ENCODE measurements at places on chromosomes 5 and 9.

GRCh38 chr9:86918556-86918955 lies 28.8 kb downstream of the GAS1 start:
- DNase-seq = no peak

DNA sequence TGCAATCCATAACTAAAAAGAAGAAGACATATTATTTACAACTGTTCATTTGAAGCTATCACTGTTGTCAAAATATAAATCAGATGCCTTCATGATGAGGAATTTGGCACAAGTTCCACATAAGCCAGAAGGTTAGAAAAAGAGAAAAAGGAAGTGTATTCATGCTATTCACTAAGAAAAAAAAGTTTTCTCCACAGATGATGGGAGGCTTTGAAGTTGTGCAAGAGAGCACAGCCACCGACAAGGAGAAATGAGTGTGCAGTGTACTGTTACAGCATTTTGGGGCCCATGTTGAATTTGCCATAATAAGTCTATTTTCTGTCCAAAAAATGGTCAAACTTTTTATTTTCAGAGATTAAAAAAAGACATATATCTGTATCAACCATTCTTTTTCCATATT lies 32.9 kb upstream of the IFNK start:
- no peak for DNase-seq

GRCh38 chr5:136309932-136310598 lies 55.3 kb downstream of the TRPC7 start:
- no peak for DNase-seq

DNA sequence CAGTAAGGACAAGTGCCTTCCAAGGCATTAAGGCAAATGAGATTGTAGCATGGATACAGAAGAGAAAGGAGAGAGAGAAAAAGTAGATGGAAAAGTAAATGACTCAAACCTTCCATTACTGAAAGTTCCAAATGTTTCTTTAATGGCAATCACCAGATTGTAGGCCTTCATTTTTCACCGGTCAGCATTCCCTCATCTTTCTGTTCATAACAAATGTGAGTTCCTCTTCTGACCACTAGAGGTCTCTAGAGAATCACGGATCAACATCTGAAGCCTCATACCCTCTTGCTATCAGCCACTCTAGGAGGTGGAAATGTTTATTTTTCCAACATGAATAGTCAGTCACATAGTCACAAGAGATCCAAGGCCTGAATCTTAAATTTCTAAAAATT lies 73.6 kb upstream of the RPS23 start:
- no peak for DNase-seq

DNA sequence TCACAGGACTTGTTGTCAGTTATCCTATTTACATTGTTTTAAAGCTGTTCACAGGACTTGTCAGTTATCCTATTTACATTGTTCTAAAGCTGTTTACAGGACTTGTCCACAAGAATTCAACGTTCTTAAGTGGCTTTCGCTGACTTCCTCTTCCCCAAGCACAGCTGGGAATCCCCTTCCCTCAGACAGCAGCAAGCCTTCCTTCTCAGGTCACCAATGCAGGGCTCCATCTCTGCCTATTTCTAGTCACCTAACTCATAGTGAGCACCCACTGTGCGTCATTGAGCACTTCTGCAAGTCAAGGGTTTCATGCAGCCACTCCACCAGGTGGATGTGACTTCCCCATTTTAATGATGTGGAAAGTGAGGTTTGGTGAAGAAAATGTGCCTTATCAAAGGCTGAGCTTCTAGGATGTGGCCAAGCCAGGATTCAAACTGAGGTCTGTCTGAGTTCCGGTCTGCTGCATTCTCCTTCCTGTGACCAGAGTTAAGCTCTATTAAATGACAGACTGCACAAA lies 109.8 kb upstream of the ZNF462 start:
- no peak for DNase-seq

DNA sequence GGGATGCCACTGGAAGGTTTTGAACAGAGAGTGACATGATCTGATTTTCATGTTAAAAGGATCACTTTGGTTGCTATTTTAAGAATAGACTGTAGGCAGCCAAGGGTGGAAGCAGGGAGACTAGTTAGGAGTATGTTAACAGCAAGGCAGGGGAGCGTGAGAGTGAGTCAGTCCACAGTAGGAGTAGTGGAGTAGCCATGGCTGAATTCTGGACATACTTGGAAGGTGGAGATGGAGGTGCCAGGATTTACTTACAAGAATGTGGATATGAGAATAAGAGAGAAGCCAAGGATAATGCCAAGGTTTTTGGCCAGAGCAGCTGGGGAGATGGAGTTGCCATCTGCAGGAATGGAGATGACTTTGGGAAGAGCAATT lies 118.8 kb downstream of the GALNT10 start:
- DNase-seq = no peak

DNA sequence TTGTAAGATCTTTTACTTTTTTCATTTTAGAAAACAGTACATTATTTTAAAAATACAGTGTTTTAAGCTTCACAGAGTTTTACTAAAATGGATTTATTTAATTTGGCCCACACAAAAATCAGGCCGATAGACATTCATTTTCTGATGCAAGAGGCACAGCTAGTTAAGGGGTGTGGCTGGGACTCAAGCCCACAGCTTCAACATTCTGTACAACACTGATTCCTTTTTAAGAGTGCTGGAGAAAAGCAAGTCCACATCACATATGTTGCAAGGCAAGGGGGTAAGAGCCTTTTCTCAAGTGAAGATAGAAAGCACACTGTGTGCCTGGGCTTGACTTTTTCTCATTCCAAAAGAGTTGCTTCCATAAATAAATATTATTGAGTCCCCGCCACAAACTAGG lies 195.9 kb downstream of the RFK start:
- DNase-seq = no peak

- DNase-seq = no peak
Observed at GRCh38 chr9:351916-352315, 137.3 kb downstream of the DOCK8 start.

DNA sequence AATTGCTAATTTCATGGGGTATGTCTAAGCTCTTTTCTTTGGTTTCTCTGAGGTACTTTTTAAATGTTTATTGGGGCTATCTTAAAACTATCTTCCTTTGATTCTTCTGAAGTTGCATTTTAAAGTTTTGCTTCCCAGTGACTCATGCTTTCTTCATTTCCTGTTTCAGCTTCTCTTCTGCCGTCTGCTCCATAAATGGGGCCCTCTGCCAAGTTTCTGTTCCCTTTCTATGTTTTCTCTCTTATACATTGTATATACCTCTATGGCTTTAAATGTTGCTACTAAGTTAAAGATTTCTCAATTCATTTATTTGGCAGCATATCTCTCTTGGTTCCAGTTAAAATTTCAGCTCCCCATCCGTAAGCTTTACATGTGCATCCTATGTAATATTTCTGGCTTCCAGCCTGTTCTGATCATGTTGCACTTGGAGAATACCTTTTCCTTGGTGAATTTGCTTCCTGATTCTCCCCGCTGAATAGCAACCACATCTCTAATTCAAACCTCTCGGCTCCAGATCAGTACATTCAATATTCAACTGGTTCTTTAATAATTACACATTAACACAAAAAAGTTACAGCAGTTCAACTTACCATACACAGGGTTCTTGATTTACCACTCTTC lies 125.3 kb downstream of the ST8SIA4 start:
- DNase-seq = no peak

DNA sequence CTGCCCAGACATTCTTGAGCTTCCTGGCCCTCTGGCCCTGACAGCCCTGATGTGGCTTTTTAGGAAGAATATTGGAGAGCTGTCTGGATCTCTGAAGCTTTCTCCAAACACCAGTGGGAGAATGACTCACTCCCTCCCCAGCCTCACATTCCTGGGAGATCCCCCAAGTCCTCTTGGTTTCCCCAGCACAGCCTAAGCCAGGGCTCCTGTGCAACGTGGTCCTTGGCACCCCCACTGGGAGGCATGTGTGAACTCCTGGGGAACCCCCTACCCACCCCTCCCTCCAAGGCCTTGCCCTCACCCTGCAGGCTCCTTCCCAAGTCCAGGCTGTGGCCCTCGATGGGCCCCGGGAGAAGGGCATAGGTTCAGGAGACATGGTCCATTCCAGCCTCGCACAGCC lies 12.7 kb downstream of the GLIPR2 start:
- no peak for DNase-seq

DNA sequence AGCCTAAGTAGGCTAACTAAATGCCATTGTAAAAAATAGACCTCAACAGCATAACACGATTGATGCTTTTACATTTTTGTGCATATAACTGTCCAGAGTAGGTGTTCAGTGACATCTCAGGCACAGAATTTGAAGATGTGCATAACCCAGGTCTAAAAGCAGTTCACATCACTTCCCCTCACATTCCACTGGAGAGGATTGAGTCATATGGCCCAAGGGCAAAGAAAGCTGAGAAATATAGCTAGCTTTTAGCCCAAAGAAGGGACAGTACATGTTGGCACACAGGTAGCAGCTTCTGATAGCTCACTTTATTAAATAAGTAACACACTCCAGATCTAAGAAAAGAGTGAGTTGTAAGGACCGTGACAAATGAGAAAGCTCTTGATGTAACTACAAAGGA lies 2259.5 kb upstream of the WWC1 start:
- no peak for DNase-seq

DNA sequence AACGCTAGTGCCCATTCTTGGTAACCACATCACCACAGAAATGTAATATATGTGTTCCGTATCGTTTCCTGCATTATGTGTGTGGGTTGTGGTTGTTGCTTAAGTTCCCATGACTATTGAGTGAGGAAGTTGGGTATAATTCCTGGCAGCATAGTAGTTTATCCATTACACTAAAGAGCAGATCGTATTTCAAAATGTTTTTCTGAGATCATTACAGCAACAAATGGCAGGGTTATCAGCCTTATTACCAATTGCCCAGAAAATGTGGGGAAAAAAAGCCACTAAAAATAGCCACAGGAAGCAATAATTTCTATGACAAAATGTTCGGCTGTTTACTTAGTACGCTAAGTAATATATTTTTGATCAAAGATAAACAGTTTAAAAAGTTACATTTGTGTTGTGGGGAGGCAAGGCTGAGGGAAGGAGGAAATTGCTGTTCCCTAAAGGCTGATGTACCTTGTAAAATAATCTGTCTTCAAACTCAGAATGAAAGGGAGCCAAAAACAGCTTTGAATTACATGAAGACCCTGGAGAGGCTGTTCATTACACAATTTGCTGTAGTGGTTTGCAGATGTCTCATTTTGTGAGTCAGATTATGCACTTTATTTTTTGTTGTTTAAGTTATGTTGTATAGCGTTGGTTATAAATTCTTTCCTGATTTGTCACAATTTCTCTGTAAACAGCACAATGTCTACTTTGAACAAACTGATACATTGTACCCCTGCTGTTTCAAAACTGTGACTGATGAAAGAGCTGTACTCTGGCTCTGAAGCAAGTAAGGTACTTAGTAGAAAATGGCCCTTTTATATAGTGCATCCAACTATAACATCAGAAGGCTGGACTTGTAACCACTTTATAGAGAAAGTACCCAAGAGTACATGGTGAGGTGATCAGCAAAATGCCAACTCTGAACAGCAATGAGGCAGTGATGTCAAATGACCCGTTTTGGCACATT lies 1028.5 kb downstream of the NR2F1-AS1 start:
- DNase-seq = no peak

DNA sequence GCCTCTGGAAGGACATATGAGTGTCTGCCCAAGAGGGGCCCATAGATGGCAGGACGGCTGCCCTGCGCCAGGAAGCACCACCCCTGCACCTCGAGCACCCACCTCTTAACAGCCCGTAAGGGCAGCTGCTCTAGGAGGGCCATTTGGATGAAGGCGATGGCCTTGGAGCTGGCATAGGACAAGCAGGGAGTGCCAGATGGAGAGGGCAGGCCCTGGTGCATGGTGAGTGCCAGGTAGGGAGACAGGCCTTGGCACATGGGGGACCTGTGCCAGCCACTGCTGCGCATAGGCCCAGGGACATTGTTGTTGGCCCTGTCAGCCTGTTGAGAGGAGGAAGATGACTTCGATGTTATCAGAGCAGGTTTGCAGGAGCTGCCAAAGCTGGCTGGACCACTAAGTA lies 134.2 kb downstream of the SLC25A46 start:
- no peak for DNase-seq

DNA sequence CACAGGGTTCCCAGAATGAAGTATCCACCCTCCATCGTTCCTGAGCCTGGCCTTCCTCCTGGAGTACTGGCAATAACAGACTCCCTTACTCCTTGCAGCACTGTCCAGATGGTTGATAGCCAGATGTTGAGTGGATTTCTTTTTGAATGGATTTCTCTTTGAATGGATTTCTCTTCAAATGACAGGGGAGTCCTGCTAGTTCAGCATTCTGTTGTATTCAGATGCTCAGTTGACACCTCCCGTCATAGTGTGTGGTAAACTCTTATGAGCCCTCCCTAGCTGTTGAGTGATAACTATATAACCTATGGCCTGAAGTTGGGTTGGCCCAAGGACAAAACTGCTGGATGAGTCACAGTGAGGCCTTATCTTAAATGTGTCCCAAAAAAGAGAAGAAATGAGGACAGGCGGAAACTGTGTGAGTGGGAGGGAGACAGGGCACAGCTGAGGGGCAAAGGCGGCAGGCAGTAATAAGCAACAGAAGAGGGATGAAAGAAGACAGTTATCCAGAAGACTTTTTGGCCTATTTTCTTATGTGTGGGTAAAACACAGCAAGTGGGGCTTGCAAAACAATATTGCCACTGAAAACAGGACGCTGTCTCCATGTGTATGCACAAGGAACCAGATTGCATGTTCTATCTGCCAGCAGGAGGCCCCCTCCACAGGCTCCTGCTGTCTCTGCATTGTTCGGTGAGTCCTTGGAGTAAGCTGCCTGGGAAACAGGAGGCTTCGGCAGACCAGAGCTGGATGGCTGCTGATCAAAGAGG lies 209.5 kb upstream of the S1PR3 start:
- no peak for DNase-seq

DNA sequence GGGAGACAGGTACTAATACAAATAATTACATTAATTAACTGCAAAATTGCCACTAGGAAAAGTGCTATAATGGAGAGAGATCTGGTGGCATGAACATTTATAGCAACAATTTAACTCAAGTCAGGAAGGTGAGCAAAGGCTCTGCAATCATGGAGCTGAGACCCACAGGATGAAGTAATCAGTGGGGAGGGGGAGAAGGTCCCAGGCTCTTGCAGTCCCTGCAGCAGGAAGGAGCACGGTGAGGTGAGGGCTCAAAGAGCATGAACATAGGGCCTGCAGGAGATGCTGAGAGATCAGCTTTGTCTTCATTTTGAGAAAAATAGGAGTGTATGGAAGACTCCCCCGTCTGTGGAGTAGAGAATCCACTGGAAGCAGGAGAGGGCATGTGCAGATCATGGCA lies 6.5 kb downstream of the PTPN3 start:
- no peak for DNase-seq

DNA sequence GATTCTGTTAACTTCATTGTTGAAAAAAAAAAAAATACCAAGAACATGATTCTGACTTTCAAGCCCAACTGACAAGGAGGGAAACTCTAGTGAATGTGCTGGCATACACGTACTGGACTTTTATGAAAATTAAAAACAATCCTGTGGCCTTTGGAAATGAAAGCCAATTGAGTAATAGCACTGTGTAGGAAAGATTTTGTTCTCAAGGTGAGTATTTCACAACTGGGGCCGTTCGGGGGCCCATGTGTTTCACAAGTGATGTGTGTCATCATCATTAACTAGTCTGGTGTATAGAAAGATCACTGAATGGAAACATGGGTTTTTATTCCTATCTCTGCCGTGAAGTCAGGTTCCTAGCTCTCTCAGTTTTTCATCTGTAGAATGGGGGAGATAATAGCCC lies 605.0 kb upstream of the CLINT1 start:
- DNase-seq = no peak

All from stimulated activated naive CD4-positive, alpha-beta T cell treated with Interleukin-2 at 50 U/mL for 16 hours (primary cell).